NCI-H2029 treated with DMSO at 0.1 percent for 48 hours (cell line): ENCODE measurements at places on chromosomes 4 and X.

GRCh38 chr4:80079255-80079923, 6.4 kb upstream of the ANTXR2 start:
- no peak for DNase-seq

- DNase-seq, result no peak
These were observed 47.5 kb downstream of the PKD2 start for GRCh38 chr4:88054901-88055300.

- DNase-seq, result no peak
These were observed 82.8 kb downstream of the CHRNA9 start for GRCh38 chr4:40417941-40418340.

GRCh38 chr4:173343832-173344397, 9.8 kb upstream of the HMGB2 start:
- no peak for DNase-seq

GRCh38 chr4:98833384-98833783, 95.5 kb downstream of the EIF4E start:
- no peak for DNase-seq

GRCh38 chrX:13752646-13753045, 18.1 kb downstream of the OFD1 start:
- no peak for DNase-seq
